ENCODE measurements at places on chromosomes 7 and 10.
A peak's percentile ranks its signal among the peaks of the same experiment; 100 is the strongest.

GRCh38 chr10:116995648-116996047, 9.3 kb downstream of the SHTN1 start:
- no peak for DNase-seq

DNA sequence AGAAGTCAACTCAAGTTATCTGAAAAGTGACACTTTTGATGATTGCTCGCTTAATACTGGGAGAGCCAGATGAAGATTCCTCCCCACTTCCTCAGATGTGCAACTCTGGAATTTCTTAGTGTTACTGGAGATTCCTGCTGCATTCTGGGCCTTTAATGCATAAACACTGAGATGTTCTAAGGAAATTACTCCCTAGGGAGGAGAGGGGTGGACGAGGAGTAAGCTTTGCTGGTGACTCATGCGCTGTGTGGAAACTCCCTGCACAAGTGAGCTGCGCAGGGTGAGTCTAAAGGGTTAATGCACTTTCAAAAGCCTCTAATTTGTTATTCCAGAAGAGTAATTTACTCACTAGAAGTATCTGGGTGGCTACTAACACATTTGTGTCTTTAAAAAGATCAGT, 46.3 kb downstream of the EGFR start:
- DNase-seq = no peak

DNA sequence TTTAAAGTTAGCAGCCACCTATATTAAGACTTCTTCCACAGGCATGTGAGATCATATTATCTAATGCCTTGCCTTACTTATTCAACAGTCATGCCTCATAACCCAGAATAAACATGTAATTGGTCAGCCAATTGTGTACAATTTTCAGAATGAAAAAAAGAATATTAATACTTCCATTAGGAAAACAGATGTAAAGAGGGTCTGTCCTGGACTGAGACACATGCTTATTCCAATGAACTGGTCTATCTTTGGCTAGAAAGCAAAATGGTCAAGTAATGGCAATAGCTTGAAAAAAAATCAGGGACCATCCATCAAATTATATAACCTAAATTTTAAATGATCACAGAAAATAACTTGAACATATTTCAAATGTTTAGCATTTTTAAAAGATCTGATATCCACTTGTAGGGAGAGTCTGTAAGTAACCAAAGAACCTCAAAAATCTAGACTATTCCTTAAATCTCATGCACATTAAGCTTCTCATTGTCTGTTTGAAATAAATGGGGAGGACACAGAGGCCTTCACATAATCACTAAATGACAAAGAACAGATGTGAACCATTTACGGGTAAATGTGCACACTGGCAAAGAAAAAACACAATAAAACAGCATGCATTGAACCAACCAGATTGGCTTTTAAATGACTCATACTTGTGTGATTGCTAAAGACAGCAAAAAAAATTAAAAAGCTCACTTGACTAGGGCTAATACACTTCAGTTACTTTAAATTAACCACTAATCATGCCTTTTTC, 568.8 kb upstream of the PCDH15 start:
- peak; percentile 23 for DNase-seq

DNA sequence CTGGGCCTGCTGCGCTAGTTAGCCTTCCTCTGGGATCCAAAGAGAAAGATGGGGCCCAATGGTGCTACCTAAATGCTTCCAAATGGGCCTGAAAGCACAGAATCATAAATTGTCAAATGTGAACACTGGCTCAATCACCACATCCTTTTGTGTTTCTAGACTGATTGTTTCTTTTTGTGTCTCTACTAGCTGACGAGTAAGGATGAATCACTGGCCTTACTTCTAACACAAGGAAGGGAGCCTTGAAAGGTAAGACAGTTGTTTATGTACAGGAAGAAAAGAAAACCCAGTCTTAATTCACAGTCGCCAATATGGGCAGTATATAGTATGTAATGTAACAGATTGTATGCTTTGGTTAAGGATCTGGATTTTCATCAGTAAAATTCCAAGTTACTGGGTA, 89.5 kb downstream of the ZNF92 start:
- DNase-seq = no peak

DNA sequence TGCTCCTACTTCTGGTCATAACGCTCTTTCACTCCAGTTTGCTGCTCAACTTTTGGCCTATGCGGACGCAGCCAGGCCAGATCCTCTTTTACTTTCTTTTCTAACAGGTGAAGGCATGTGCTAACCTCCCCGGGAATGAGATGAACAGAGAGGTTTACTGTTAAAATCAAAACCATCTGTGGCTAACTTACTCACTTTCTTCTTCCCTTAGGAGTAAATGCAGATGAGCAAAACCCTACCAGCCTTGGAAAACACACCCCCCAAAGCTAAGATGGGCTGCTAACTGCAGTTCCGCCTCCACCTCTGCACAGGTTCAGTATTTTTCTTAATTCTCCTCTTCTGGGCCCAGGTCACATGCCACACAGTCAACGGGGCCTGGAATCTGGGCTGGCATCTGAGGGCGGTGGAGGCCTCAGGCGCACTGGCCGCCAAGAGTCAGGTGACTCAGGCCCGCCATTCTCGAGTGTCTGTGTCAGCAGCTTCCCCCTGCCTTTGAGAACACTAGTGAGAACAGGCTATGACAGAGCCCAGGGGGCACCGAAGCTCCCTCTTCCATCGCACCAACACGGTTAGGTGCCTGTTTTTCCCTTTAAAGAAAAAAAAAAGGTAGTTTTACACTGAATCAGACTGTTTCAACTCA, 11.1 kb downstream of the FAM53B start:
- peak; percentile 51 for DNase-seq

- DNase-seq = no peak
Observed at GRCh38 chr10:129662426-129662825, 195.4 kb downstream of the MGMT start.

DNA sequence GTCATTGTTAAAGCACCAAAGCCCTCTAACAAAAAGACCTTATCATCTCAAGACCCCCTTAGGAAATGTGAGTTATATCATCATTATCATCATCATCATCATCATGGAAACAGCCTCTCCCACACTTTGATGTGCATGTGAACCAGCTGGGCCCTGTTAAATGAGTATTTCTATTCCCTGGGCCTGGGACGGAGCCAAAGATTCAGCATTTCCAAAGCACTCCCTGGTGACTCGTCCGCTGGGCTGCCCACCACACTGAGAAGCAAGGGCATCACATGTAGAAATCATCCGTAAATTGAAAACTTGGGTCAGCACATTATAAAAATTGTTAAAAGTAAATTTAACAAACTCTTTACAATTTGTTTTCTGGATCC, 88.6 kb downstream of the PTPRN2 start:
- DNase-seq = no peak

DNA sequence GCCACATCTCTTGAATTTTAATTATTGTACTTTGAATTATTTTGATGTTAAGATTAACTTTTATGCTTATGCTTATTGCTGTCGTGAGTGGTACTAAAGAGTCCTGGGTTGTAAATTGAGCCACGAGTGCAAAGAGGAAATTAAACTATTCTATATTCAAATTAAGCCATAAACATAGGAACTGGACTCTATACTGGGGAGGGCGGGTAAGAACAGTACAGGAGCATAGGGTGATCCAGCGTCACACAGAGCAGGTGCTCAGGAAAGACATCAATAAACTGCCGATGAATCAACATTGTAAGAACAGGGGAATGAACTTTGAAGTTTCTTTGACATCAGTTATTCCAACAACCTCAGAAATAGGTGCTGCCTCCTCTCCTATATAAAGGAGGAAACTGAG, 219.6 kb downstream of the CACNB2 start:
- no peak for DNase-seq

GRCh38 chr10:80158598-80159127, 26.1 kb downstream of the PLAC9 start:
- peak; percentile 83 for DNase-seq

DNA sequence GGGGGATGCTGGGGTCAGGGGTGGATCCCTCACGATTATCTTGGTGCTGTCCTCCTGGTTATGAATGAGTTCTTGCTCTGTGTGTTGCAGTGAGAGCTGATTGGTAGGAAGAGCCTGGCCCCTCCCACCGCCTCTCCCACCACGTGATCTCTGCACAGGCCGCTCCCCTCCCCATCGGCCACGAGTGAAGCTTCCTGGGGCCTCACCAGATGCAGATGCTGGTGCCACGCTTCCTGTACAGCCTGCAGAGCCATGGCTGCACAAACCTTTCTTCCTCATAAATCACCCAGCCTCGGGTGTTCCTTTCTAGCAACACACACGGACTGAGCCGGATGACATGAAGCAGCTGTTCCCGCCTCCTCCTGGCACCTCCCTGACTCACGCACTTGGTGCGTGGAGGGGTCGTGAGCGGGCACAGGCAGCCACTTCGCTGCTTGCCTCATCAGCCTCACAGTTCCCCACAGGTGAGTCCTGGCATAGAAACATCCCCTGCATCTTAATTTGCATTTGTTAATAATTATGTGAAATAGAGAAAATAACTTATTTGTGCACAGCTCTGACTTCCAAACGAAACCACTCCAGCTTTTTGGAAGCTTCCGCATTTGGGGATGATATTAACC, 210.8 kb downstream of the ADARB2 start:
- DNase-seq = no peak

DNA sequence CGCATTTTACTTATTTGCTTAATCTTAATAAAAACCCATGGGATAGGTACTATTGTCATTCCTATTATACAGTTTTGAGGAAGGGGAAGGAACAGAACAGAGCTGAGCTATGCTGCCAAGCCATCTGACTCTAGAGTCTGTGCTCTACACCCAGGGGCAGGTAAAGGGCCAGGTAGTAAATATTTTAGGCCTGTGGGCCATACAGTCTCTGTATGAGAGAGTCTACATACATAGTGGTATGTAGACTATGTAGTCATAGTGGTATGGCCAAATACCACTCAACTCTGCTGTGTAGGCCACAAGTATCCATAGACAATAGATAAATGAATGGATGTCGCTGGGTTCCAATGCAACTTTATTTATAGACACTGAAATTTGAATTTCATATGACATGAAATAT, 3.4 kb upstream of the SRI start:
- no peak for DNase-seq

DNA sequence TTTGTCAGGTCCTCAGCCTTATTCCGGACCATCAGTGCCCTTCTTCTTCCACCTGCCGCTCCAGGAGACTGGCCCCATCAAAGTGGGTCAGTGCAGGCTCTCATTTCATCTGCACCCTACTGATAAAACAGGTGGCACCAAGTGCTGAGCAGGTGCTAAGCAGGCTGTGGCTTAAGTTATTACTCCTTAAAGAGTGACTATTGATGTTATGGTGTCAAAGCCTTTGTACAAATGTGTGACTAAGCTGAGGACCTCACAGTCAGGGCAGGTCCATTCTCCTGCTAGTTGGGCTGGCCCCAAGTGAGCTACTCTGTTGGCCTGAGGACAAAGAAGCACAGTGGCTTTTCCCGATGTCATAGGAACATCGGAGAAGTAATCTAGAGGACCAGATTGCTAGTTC, 11.2 kb upstream of the CALD1 start:
- no peak for DNase-seq

DNA sequence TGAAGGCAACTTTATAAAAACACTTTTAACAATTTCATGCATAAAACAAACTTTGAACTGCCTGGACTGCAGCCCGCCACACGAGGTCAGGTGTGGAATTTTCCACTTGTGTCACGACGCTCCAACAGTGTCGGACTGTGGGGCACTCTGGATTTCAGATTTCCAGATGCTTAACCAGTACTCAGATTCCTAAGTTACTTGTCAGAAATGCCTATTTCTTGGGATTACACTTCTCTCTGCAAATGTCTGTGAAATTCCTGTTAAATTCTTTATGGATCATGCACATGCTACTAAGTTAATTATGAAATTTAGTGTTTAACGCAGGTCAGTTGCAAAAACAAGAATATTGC, 473 bp upstream of the GPER1 start:
- no peak for DNase-seq

DNA sequence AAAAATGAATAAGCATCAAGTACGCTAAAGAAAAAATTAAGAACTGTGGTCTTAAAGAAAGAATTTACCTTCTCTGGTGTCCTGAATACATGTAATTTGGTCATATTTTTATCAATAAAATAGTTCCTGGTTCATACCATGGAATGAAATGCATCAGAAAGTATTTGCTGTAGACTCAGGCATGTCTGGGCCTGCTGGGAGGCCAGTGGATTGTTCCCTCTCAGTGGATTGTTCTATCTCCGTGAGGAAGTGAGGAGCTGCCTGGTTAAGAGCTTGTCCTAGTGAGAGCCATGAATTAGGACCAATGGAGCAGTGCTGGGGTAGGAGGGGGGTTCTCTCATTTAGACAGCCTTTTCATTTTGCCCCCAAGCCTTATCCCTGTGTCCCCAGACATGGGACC, 211.7 kb upstream of the HABP2 start:
- DNase-seq = no peak

DNA sequence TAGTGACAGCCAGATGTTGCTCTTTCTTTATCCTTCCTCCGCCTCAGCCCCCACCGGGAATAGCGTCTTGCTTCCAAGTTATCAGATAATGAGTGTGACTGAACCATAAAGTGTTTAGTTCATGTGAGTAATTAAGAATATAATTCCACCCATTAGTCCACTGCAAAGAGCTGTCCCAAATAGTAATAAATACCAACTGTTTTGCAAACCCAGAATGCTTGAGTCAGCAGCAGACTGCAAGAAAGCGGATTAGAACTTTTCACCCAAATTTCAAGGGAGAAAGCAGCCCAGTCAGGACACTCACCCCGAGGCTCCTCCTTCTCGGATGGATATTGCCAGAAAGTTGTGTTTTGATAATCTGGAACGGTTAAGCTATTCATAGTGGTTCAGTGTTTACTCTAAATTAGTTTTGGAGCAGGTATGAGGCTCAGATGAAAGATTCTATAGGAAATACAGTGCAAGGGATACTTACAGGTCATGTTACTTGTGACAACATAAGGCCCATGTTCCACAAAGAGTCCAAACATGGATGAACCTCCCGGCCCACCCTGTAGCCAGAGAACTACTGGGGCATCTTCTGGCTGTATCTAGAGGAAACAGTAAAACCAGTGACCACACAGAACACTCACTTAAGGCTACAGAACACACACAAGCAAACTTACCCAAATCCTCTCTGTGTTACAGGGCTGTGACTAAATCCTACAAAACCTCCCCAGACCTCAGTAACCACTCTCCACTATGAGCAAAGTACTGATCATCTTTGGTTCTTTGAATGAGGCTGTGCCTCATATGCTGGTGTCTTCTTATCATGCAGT, 50.5 kb downstream of the CPVL start:
- DNase-seq = no peak

DNA sequence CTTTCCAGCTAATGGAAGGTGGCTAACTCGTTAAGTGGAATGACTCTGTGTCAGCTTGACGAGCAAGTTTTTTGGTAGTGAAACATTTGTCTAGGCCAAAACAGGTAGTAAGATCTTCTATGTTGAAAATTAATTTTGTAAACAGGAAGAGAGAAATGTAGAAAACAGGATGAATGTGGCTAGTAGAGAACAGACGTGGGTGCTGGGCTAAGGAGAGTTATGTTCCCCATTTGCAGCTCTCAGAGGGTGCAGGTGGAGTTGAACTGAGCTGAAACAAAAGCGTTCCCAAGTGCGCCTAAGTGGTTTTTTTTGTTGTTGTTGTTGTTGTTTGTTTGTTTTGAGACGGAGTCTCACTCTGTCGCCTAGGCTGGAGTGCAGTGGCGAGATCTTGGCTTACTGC, 59.5 kb upstream of the SRPK2 start:
- no peak for DNase-seq

- no peak for DNase-seq
Observed at GRCh38 chr7:12694817-12695216, 7.4 kb downstream of the ARL4A start.

GRCh38 chr7:158279539-158280447, 307.8 kb downstream of the PTPRN2 start:
- DNase-seq = no peak

GRCh38 chr7:114687238-114687637, 234.7 kb upstream of the MDFIC start:
- no peak for DNase-seq

All from Ammon's horn (tissue), 1 donor.